ENCODE measurements at places on chromosomes 5 and 9. TPM values are rescaled to one million over a fixed set of nuclear protein-coding genes. Genes with fewer than 3 reads are reported as not detected.

DNA sequence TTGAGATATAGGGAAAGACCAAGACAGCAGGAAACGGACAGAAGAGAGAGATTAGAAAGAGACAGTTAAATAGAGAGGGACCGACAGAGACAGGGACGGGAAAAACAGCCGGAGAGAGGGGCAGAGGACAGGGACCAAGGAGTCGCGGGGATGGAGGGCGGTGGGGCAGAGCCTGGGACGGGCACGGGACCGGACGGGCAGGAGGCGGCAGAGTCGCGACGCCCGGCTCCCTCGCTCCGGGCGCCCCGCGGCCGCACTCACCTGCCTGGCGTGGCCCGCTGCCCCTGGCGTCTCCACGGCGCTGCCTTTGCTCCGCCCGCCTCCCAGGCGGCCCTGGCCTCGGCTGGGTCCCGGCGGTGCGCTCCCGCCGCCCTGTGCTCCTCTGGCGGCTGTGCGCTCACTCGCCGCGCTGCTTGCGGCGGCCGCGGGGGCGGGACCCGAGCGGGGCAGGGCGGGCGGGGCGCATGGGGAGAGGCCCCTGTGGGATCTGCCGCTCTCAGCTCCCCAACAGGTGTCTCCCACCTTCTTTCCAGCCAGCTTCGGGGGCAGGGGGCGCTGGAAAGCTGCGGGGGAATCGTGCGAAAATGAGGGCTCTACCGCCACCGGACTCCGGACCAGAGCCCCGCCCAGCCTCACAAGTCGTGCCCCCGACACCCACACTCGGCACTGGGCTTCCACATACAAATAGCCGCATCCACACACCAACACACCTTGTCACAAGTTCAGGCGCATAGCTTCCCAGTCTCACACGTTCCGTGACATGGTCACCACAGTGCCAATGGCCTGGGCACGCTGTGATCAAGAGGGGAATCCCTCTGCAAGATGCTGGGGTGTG is at the start of gene ARID3C:
Gene ARID3C, minus strand, starts transcription at position 411 of the 835 bp plus-strand sequence. CDS start 1,052 bp downstream, outside the sequence.
- peak; percentile 50 for DNase-seq

GRCh38 chr9:36530224-36530623 is 42.5 kb upstream of the MELK start:
- no peak for DNase-seq

The HTR1A gene
- not detected for total RNA-seq

The TIMD4 gene
- not detected for total RNA-seq

The SCGB3A2 gene
- total RNA-seq, result not detected

GRCh38 chr5:59264639-59265245 is 628.8 kb downstream of the PDE4D start:
- DNase-seq, result no peak

GRCh38 chr9:114652776-114653555 is 4.6 kb downstream of the TEX53 start:
- DNase-seq, result no peak

GRCh38 chr5:103889500-103890209 is 327.1 kb upstream of the NUDT12 start:
- DNase-seq, result no peak

DNA sequence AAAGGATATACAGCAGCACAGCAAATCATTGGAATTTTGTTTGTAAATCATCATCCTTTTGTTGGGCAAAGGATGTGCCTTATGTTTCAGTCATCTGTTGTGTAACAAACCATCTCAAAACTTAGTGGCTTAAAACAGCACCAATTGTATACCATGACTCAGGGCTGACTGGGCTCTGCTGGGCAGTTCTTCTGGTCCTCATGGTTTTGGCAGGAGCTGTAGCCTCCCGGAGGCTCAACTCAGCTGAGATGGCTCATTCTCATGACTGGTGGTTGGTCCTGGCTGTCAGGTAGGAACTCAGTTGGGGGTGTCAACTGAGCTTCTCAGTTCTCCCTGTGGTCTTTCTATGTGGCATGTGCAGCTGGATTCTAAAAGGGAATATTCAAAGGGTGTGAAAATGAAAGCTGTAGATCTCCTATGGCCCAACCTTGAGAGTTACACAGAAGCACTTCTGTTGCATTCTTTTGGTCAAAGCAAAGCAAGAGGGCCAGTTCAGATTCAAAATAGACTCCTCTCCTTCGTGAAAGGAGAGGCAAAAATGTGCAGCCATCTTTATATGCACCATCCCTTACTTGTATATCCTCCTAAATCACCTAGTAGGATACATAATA is 39.1 kb upstream of the CPEB4 start:
- DNase-seq, result no peak

The PHF24 gene
- 0.29 TPM for total RNA-seq

GRCh38 chr5:80083101-80083890 is 48.1 kb downstream of the THBS4 start:
- no peak for DNase-seq

The C9orf153 gene
- 0.69 TPM for total RNA-seq

DNA sequence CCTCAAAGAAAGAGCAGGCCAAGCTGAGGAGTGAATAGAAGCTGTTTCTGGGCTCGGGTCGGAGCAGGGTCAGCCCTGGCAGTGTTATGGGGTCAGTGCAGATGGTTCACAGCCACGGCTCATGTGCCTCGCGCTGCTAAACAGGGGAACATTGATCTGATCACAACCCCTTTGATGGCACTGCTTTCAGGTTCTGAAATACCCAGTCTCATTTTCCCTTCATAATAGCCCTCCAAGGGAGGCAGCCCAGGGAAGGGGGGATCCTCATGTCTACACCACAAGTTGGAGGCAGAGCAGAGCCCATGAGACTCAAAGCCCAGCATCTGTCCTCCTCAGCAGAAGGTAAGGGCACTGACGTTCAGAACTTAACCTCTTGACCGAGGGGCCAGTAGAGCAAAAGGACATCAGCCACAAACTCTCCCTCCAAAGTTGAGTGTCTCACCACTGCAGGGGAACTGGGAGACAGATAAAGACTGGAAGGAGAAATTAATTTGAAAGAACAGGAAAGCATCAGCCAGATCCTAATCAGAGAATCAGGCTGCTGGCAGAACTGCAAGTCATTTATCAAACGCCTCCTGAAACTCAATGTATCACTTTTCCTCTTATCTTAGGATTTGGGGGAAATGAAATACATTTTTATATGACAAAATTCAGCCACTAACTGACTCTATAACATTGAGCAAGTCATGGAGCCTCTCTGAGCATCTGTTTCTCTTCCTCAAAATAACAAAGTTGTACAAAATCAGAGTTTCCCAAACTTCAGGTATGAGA is 110.6 kb downstream of the SH3TC2 start:
- DNase-seq, result no peak

The FBLL1 gene
- total RNA-seq, result 4.5 TPM

DNA sequence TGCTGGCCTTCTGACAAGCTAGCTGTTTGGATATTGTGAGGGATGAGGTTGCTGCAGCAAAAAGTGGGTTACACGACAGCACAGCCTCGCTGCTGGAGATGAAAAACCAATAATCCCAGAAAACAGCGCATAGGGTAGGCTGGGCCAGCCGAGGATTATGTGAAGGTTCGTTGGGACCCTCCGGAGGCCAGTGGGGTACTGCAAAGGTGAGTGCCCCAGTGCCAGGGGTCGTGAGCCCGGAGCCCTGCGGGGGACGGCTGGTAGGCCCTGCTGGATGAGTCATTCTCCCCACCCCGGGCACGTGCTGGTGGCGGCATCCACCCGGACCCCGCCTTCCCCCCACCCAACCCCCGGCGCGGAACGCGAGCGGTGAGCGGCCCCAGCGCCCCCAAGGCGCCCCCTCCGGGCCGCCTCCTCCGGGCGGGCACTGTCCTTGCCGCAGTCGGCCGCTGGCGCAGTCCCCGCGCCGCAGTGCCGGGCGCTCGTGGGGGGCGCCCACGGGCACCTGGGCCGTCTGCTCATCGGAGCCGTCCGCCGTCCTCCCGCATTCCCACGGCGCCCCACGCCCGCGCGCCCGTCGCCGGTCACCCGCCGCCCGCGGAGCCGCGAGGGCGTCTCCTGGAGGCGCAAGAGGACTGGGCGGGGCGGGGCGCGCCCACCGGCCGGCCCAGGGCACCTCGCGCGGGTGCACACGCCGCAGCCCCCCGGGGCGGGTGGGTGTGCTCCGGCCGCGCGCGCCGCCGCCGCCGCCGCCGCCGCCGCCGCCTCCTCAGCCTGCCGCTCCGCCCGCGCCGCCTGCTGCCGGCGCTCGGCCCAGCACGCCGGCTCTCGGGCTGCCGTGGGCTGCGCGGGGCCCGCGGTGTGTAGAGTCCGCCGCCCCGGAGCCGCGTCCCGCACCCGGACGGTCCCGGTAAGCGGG is at the start of gene PHF24:
Gene PHF24, plus strand, starts transcription at position 794 of the 919 bp plus-strand sequence. CDS start 13,014 bp downstream, outside the sequence.
- peak; percentile 24 for DNase-seq

The RANBP3L gene
- not detected for total RNA-seq

The TAF11L10 gene
- not detected for total RNA-seq

The ZBTB26 gene
- 15.4 TPM for total RNA-seq

The UTP15 gene
- total RNA-seq, result 20.6 TPM

DNA sequence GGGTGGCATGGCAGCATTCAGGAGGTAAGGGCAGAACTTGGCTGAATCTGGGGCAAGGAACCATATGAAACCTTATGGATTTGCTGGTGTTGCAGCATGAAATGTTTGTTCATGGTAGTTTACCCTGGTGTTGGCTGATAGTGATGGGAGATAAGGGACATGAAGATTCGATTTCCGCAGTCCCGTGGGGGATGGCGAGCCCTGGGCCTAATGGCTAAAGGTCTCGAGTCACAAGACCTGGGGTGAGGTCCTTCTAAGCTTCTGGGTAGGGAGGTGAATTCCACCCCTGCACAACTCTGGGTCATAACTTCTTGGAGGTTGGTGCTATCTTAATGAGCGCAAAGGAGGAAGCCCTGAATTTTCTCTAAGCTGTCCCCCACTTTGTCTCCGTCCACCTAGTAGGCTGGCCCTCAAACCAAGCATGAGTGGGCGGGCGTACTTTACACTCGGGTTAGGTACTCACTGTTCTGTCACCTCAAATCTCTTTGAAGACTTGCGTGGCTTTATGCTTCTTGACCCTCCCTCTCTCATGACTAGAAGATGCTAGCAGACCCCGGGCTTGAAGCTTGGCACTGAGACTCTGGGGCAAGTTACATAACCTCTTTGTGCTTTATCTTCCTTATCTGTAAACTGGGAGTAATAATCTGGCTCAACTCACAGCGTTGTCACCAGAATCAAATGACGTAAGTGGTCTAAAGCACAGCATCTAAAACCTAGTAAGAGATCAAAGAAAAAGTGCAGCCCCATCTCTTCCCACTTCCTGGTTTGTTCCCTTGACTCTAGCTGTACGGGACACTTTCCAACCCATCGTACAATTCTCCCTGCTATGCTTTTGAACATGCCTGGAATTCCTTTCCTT is 72.5 kb downstream of the BASP1 start:
- no peak for DNase-seq

- no peak for DNase-seq
Observed at GRCh38 chr9:37870081-37870798, 33.7 kb downstream of the SLC25A51 start.

DNA sequence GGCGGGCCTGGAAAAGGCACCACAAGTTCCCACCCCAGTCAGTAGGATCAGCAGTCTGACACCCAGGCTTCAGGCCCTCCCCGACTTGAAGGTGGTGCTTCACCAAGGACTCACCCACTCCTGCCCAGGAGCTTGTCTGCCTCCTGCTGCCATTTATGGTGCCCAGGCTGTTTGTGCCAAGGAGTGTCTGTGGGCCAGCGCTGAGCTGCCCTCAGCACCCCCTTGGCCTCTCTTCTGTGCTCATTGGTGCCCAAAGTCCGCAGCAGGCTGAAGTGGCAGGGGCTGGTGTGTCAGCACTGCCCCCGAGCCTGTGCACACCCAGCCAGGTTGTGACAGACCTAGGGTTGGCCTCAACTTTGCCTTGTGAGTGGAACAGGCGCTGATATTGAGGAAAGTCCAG is 23.5 kb downstream of the JMY start:
- DNase-seq, result no peak

DNA sequence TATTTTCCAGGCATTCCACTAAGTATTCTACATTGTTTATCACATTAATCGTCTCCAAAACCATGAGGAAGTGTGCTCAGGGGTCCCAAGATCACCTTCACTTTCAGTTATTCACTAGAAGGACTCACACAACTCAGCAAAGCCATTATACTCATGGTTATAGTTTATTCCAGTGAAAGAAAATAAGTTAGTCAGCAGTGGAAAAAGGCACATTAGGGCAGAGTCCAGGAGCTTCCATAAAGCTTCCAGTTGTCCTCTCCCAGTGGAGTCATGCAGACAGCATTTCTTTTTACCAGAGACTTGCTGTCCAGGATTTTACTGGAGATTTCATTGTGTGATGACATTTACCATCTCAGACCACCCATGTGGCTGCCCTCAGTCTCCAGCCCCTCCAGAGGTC is 51.5 kb downstream of the SH3RF2 start:
- no peak for DNase-seq

The CNTLN gene
- total RNA-seq, result 7.8 TPM

DNA sequence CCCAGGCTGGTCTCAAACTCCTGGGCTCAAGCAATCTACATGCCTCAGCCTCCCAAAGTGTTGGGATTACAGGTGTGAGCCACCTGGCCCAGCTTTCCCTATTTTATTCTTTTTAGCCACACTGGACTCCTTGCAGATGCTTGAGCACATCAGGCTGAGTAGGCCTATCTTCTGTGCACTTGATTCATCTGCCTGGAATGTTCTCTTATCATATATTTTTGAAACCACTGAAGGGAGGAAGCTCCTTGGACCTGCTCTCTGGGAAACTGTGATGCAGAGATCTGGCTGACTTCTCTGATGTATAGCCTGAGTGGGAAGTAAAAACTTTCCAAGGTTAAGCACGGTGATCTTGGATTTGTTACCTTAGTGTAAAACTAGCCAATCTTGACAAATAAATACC is 6.5 kb upstream of the MAT2B start:
- DNase-seq, result no peak

DNA sequence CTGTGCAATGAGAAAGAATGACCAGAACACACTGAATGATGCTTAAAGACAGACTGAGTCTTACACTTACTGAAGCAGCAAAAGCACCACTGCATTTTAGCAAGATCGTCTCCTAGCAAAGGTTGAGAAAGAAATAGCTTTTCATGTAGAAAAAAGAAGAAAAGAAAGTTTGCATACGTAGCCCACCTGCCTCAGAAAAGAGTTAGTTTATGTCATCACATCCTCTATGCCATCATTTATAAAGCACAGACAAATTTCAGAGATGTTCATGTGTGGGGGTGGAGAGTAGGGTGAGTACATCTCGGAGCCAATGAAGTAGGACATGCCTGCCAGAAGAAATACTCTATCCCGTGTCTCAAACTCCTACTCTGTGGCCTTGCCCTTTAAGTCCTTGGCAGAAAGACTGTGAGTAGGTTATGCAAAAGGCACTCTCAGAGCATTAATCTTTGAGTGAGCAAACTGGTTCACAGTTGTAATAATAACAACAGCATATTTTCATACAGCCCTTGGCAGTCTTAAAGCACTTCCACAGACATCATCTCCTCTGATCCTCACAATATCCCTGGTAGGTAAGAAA is 22.4 kb downstream of the NRG2 start:
- no peak for DNase-seq

The PRRC1 gene
- 87.1 TPM for total RNA-seq

GRCh38 chr9:77532607-77533006 is 115.5 kb downstream of the GNA14 start:
- DNase-seq, result no peak

The PCDHGA7 gene
- total RNA-seq, result 0.41 TPM

DNA sequence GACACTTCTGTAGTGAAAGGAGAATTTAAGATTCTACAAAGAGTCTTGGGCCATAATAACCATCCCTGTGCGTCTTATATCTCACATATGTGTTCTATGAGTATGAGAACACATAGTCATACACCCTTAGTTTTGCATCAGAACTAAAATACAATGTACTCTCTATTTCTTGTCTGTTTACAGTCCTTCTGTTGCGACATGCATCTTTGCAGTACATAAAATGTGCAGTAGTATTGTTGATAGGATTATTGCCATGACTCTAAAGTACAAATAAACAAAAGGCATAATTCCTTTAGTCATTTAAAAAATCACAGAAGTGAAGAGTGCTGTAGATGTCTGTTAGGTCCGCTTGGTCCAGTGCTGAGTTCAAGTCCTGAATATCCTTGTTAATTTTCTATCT is 201.9 kb downstream of the NR3C1 start:
- no peak for DNase-seq

Measured in progenitor cell of endocrine pancreas (in vitro differentiated cells).